ENCODE measurements at places on chromosomes 11 and 22.
A peak's percentile ranks its signal among the peaks of the same experiment; 100 is the strongest.

DNA sequence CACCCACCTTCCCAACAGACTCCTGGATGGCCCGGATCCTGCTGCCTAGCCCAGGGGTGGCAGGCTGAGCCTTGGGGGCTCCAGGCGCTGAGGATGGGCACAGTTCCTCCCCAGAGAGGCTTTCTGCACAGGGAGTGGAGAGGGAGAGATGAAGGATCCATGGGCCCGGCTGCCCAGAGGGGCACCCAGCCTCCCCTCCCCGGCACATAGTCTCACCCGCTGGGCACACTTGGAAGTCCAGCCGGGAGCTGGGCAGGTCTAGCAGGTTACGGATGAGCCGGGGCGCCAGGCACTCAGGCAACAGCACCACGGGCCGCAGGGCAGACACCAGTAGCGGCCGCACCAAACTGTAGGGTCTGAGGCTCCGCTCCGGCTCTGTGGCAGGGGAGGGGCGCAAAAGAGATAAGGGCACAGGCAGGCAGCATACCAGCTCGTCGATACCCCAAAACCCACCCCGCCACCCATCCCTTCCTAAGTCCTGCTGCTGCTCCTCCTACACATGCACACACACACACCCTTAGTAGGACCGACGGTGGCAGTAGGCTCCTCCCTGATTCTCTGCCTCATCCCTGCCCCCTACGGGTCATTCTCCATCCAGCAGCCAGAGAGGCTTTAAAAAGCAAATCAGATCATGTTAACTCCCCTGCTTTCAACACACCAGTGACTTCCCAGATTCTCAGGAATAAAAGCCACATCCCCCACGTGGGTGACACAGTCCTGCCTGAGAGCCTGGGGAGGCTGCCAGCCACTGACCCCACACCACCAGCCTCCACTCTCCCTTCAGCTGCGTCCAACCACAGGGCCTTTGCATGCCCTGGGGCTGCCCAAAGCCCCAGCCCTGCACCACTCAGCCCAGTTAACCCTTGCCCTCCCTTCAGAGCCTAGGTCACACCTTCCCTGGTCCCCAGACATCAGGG is 6.5 kb upstream of the MFNG start:
- peak; percentile 74 for DNase-seq

DNA sequence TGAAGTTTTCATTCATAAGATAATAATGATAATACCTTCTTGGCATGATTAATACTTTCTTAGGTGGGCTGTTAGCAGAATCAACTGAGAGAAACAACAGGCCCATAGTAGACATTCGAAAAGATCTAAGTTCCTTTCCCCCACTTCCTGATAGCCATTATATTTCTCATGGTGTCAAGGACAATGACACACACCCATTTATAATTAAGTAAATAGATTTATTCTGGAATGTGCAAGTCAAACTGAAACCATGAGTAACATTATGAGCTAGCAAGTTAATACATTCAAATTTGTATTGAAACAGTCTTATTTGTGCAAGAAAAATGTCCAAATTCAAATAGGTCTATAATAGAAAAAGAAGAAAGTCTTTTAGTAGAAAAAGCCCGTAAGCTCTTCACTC is 301.1 kb downstream of the GUCY1A2 start:
- DNase-seq, result no peak

GRCh38 chr11:41497974-41498373 is 38.5 kb upstream of the LRRC4C start:
- no peak for DNase-seq

- no peak for DNase-seq
Measured at GRCh38 chr22:30286331-30286730, 3.0 kb downstream of the CASTOR1 start.

GRCh38 chr22:50245214-50246072 is 620 bp upstream of the TUBGCP6 start:
- DNase-seq, result no peak

GRCh38 chr11:114116800-114117199 is 57.3 kb downstream of the ZBTB16 start:
- DNase-seq, result no peak

DNA sequence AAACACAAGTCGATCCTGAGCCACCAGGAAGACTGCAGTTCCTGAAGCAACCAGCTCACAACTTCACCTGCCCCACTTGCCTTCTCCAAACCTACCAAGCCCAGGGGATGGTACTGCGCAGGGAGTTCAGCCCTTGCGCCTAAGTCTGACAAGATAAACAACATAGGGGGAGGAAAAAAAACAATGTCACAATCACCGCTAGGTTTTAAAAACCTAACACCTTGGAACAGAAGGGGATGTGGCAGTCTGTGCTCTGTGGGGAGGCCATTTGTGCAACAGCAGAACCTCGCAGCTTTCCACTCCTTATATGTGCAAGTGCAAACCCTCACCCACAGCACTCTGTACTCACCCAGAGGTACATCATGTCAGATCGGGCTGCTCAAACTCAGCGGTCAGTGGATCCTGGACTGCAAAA is 134.2 kb downstream of the RBFOX2 start:
- no peak for DNase-seq

GRCh38 chr22:29503811-29504372 is 23.9 kb downstream of the NEFH start:
- no peak for DNase-seq

GRCh38 chr11:122749005-122749687 is 89.2 kb upstream of the CRTAM start:
- DNase-seq, result no peak

DNA sequence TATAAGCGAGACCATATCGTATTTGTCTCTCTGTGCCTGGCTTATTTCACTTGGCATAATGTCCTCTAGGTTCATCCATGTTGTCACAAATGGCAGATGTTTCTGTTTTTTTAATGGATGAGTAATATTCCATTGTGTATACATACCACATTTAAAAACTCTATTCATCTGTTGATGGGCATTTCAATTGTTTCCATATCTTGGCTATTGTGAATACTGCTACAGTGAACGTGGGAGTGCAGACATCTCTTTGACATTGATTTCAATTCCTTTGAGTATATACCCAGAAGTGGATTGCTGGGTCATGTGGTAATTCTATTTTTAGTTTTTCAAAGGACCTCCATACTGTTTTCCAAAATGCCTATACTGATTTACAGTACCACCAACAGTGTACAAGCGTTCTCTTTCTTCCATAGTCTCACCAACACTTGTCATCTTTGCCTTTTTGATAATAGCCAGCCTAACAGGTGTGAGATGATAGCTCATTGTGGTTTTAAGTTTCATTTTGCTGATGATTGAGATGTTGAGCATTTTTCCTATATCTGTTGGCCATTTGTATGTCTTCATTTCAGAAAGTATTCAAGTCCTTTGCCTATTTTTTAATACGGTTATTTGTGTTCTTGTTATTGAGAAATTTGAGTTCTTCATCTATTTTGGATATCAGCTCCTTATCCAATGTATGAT is 194.7 kb upstream of the E2F8 start:
- no peak for DNase-seq

GRCh38 chr11:133258751-133259150 is 273.6 kb downstream of the OPCML start:
- no peak for DNase-seq

- no peak for DNase-seq
Measured at GRCh38 chr11:70826541-70827335, 425.6 kb downstream of the SHANK2 start.

- no peak for DNase-seq
Measured at GRCh38 chr11:16862726-16863125, 124.3 kb downstream of the C11orf58 start.

GRCh38 chr11:34654483-34655334 is 33.8 kb downstream of the EHF start:
- peak; percentile 33 for DNase-seq

DNA sequence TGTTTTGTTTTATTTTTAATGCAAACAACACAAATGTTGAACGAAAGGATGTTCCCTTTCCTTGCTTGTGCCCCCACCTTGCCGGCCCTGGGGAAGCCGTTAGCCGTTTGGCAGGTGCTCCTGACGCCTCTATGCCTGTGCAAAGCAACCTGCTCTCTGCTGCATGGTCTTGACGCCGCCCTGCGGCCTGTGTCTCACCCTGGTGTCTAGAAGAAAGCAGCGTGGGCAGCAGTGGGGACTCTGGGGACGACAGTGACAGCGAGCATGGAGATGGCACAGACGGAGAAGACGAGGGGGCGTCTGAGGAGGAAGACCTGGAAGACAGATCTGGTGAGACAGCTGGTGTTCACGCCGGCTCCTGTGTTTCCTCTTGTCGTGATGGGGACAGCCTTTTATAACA is 5.5 kb downstream of the PHRF1 start:
- no peak for DNase-seq

- no peak for DNase-seq
Measured at GRCh38 chr22:31248965-31249958, 37.2 kb downstream of the LIMK2 start.

DNA sequence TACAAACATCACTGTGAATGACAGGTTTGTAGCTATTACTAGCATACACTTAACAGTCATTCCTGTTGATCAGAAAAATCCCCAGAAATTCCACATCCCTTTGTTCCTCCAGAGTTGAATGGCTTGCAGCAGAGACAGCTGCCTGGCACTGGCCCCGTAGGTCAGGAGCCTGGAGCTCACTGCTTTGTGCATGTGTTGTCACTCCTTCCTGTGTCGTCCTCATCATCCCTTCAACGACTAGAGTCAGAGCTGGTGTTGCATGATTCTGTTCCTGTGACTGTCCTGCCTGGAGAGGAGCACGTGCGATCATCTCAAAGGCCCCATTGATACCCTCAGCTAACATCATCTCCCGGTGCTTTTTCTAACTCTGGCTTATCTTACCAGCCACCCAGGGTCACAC is 58.3 kb downstream of the LDLRAD3 start:
- DNase-seq, result no peak

- DNase-seq, result no peak
Measured at GRCh38 chr11:117239295-117239694, 6.8 kb downstream of the RNF214 start.

GRCh38 chr22:49380828-49381114 is 446.9 kb downstream of the BRD1 start:
- no peak for DNase-seq

DNA sequence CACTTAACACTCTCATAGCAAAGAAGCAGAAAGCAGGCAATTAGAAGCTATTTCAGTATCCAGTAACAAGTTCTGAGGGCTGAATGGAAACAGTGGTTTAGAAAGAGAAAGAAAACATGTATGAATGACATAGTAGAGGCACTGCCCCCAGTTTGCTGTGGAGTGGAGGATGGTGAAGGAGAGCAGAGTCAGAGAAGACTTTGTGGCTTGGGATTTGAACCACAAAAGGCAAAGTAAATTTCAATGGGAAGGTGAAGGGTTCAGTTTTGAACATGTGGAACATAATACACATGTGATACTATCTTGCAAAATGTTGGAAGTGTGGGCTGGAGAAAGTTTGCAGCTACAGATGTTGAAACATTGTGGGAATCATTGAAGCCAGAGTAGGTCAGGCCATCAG is 81.4 kb downstream of the SNX19 start:
- DNase-seq, result no peak

DNA sequence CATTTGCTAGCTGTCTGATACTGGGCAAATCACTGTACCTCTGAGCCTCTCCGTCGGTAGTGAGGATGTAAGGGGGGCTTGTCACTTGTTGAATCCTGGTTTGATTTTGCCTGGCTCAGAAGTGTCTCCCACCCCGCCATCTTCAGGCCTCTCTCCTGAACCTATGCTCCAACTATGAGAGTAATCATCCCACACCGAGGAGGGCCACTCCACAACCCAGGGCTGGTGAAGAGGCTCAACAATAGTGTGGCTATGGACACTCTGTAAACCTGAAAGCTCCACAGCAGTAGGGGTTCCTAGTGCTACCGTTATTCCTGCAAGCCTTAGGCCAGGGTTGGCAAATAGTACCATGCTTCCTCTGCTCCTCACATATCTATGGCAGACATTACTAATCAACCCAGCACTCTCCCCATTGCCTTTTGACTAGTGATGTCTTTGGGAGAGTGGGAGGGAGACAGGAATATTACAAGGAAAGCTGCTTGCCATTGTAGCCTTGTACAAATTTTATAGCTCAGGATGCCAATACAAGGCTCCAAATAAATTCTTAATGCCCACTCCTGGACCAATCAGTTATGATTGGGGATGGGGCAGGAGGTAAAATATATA is 134.0 kb upstream of the TEAD1 start:
- no peak for DNase-seq

DNA sequence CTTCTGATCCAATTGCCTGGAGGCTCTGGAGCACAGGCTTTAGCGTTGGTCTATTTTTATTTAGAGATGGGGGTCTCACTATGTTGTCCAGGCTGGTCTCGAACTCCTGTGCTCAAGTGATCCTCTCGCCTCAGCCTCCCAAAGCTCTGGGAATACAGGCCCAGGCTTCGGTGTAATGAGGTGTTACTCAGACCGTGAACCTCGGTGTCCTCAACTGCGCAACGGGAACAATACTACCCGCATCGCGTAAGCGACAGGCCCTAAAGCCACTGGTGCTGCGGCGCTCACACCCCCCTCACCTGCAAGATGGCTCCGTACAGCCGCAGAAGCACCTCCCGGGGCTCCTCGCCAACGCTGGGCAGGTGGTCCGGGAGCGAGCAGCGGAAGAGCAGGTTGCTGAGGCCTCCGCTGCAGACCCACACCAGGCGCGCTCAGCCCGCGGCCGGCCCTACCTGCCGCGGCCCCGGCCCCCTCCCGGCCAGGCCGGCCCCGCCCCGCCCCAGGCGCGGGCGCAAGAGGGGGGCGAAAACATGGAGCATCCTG is 628 bp downstream of the CHKB start:
- DNase-seq, result no peak

- no peak for DNase-seq
Measured at GRCh38 chr11:36567694-36568093, at the start of gene RAG1. TSS of gene RAG1 (plus strand) at chr11:36568007. CDS start at chr11:36573305, 5,298 bp downstream.

GRCh38 chr22:36988075-36988832 is 31.0 kb downstream of the TST start:
- no peak for DNase-seq

DNA sequence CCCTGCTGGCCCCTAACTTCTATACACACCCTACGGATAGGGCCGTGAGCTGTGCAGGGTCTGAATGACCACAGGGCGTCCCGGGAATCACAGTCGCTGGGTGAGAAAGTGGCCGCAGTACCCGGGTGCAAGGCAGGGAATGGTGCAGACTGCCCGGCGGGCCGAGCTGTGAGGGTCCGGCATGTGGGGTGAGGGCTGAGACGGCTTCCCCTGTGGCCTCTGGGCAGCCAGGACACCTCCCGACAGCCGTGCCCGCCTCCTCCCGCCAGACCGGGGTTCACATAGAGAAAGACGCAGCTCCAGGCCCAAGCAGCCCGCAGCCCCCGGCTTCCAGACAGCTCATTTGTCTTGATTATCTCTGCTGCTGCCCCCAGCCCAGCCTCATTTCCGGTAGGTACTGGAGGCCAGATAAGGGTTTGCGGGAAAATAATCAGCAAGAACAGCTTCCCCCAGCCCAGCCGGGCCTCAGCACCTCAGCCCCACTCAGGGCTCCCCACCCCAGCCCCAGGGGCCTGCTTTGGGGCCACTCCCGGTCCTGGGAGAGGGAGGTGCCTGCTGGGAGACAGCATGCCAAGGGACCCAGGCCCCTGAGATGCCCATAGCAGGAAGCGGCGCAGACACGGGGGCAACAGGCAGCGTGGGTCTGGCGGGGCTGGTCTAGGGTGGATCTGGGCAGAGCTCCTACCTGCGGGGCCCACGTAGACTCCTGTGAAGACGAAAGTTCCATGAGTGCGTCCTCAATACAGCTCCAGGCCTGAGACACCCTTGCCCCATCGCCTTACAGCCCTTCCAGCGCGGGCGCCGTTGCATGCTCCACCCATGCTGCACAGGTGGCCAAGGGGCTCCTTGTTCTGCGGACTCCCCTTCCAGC is 123.1 kb downstream of the BRD1 start:
- DNase-seq, result no peak

Measured in 8988T (cell line).